Fibroblast of skin of abdomen (primary cell): ENCODE measurements at places on chromosomes 6 and 20.

GRCh38 chr20:46903256-46903655 lies 8.6 kb downstream of the EYA2 start:
- DNase-seq = no peak

DNA sequence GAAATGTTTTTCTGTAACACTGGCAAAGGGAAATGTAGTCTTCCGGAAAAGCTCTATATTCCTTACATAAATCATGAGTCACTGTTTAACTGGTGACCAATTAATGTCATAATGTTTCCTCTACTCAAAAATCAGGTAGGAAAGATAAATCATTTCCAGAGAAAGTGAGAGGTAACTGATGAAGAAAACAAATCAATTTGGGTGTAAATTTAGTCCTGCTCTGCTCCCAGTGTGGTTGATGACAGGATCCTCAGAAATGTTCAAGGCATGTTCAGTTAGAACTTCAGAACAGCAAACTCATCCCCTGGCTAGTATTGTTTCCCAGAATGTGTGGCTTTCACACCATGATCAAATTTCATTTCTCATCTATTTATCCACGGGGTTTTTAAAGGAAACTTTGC lies 38.8 kb upstream of the SPACA1 start:
- peak; percentile 16 for DNase-seq

- DNase-seq = no peak
Observed at GRCh38 chr6:43767553-43768505, 2.2 kb upstream of the VEGFA start.

- peak; percentile 12 for DNase-seq
Observed at GRCh38 chr6:45044510-45045252, 283.4 kb upstream of the RUNX2 start.

GRCh38 chr6:140134224-140134623 lies 759.8 kb upstream of the CITED2 start:
- no peak for DNase-seq

GRCh38 chr20:39627765-39628164 lies 665.6 kb downstream of the DHX35 start:
- no peak for DNase-seq
